ENCODE measurements at places on chromosomes 13 and 19. TPM values are rescaled to one million over a fixed set of nuclear protein-coding genes. Genes with fewer than 3 reads are reported as not detected.

DNA sequence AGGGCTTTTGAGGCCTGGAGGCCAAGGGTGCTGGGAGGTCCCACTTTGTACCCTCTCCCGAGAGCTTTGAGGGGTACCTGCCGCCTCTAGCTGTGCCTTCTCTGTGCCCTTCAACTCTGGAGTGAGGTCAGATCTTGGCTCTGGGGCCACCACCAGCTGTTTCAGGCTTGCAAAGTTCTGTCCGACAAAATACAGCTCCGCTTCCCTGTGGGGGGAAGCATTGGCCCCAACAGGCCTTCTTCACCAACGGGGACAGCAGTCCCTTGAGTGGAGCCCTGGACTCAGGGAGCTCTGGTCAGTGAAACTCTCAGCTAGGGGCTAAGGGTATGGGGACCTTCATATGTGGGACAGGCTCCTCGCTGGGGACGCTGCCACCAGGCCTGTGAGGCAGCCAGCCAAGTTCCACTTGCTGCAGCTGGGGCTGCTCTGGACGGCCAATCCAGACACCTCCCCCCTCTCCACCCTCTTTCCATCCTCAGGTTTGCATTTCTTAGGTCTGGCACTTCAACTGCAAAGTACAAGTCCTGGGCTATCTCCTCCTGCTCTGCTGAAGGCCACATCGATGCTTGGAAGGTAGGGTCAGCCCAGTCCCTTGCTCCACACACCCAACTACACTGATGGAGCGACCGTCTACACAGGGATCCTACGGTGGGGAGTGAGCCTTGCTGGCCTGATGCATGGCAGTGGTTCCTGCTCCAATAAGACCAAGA, 46.8 kb downstream of the C13orf46 start:
- no peak overlapping the region for H3K4me3 ChIP-seq
- peaks cover 15% of the 10 kb centered on the region for H3K4me1 ChIP-seq
- H3K27me3 ChIP-seq: no peaks in the 10 kb centered on the region

Gene KPNA3
- total RNA-seq: 29.9 TPM

DNA sequence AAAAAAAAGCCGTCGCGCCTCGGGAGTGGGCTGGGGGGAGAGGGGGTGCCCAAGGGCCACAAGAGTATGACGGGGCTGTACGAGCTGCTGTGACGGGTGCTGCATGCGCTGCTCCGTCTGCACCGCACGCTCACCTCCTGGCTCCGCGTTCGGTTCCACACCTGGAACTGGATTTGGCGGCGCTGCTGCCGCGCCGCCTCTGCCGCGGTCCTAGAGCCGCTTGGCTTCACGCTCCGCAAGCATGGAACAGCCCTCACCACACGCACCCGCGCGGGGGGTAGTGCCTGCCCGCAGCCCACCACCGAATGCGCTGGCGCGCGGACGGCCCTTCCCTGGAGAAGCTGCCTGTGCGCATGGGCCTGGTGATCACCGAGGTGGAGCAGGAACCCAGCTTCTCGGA, 18.8 kb downstream of the C1QTNF9 start:
- H3K27me3 ChIP-seq: no peaks in the 10 kb centered on the region
- H3K27ac ChIP-seq: no peak overlapping the region
- H3K36me3 ChIP-seq: no peaks in the 10 kb centered on the region

- H3K4me1 ChIP-seq: peaks cover 47% of the 10 kb centered on the region
- H3K27ac ChIP-seq: peak overlapping the region; percentile 96
- H3K4me3 ChIP-seq: peak overlapping the region; percentile 95
- no peak for DNase-seq
Observed at GRCh38 chr19:55257461-55258420, 1.1 kb downstream of the PPP6R1 start.

- peaks cover 9% of the 10 kb centered on the region for H3K4me1 ChIP-seq
- no peak for DNase-seq
- H3K27ac ChIP-seq: no peak overlapping the region
- no peaks in the 10 kb centered on the region for H3K27me3 ChIP-seq
Observed at GRCh38 chr13:106513025-106513983, 22.2 kb downstream of the EFNB2 start.

DNA sequence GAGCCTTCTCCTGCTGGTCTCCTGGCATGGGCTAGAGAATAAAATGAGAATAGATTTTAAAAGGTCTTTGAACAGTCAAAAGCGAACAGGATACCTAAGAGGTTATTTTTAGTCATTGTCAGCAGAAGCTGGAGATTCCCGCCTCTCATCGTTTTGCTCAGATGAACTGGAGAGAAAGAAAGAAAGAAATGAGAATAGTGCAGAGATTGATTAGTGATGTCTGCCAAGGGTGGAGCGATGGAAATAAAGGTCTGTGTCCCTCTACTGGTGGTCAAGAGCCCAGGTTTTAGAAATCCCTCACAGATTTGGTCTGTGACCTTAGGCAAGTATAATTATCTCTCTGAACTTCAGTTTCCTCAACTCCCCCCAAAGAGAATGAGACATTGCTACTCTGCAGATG, 5.3 kb downstream of the NCAN start:
- H3K27ac ChIP-seq: no peak overlapping the region
- peaks cover 47% of the 10 kb centered on the region for H3K27me3 ChIP-seq
- H3K36me3 ChIP-seq: no peaks in the 10 kb centered on the region
- DNase-seq: no peak
- no peak overlapping the region for H3K4me3 ChIP-seq
- H3K4me1 ChIP-seq: no peaks in the 10 kb centered on the region
